ENCODE measurements at places on chromosomes 6 and 20. TPM values are rescaled to one million over a fixed set of nuclear protein-coding genes. Genes with fewer than 3 reads are reported as not detected.

The PRR18 gene
- 0.39 TPM for total RNA-seq

The BPIFA1 gene
- not detected for total RNA-seq

The RBPJL gene
- 0.43 TPM for total RNA-seq

The HRH3 gene
- 2.5 TPM for total RNA-seq

The AAR2 gene
- total RNA-seq: 38.7 TPM

The TBC1D32 gene
- 37.4 TPM for total RNA-seq

The HDGFL1 gene
- 72.5 TPM for total RNA-seq

The PHF1 gene
- total RNA-seq: 184 TPM

GRCh38 chr6:97885325-97885724, 602.3 kb upstream of the MMS22L start:
- no peak for DNase-seq

- DNase-seq: no peak
These were observed 45.9 kb upstream of the EMILIN3 start for GRCh38 chr20:41412324-41413120.

GRCh38 chr20:63032861-63033793, 26.4 kb upstream of the BHLHE23 start:
- DNase-seq: no peak

GRCh38 chr6:52381249-52381648, 19.3 kb downstream of the PAQR8 start:
- DNase-seq: no peak

- DNase-seq: peak; percentile 63
These were observed 696 bp upstream of the SUPT3H start for GRCh38 chr6:45378334-45378926.

- peak; percentile 57 for DNase-seq
These were observed 2.4 kb downstream of the TCF21 start for GRCh38 chr6:133891149-133891926.

DNA sequence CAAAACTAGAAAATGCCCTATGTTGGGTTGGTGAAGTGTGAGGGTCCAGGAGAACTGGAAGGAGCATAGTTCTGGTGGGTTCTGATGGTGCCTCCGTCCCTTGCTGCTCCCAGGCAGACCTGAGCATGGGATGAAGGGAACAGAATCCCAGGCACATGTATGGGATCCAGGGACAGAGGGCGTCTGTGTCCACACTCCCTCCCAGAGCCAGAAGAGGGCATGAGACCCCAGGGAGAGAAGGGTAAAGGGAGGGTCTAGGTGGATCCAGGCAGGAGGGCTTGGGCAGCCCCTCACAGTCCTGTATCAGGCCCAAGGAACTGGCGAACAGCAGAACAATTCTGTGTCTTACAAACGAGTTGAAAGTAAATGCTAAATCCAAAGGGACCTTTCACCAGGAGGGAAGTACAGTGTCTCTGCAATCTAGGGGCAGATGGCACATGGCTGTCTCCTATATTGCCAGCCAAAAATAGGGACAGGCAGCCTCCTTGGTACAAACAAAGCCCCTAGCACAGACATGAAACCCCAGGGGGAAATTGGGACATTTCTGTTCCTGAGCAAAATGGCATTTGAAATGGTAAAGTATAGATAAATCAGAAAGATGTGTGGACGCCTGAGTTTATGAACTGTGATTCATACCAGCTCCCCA, 2.5 kb upstream of the BPIFA1 start:
- DNase-seq: no peak

DNA sequence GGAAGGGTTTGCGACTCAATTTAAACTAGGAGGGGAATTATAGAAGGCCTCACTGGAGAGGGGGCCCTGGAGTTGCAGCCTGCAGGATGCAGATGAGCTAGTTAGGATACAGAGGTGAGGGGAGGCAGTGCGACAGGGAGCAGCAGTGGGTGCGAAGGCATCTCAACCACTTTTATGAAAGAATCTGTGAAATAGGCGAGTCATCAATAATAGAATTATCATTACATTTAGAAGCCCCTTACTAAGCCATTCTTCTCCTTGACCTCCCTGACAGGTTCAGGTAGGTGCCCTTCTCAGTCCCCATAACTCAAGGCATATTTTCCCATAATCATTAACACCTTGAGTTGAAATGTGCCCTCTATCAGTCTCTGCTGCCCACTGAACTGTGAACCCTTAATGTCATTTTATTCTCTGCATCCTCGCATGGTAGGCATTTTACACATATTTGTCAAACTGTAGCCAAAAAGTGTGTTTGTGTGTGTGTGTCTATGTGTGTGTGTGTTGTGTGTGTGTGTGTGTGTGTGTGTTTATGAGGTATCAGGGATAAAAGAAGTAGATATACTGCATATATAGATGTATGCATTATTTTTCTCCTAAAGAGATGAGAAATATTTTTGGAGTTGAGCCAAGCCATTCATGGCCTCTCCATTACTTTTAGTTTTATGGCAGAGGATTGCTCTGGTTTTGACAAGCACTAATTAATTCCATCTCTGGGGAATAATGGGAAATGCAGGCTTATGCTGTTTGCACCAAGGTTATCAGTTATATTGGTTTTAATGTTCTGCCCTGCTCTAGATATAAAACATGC, 898.8 kb downstream of the KIF16B start:
- no peak for DNase-seq

DNA sequence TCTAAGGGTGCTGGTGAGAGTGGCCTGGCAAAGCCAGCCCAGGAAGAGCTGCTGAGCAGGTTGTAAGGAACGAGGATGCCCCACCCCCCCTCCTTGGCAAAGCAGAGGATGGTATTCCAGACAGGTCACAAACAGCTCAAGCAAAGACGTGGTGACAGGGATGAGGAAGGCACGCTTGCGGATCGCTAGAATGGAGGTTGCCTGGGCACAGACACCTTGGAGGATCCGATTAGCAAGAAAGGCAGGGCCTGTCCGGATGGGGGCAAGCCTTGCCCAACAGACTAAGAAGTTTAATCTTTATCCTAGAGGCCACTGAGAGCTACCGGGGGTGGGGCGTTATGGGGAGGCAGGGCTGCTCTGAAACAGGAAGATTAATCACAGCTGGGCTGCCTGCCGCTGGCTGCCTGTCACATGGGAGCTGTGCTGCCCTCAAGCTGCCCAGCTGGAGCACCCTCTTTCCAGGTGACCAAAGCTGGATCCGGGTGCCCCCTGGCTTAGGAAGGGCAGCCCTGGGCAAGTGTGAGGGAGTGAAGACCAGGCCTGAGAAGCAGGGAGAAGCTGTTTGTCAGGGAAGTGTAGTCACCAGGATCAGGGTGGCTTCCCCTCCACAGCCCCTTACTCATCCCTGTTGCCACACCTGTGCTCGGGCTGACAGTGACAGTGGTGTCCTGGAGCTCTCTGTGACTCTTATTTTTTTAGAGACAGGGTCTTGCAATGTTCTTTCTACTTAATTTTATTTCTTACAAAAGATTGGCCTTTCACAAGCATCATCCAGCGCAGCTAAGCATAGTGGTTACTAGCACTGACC, 9.1 kb upstream of the MAPK13 start:
- no peak for DNase-seq

DNA sequence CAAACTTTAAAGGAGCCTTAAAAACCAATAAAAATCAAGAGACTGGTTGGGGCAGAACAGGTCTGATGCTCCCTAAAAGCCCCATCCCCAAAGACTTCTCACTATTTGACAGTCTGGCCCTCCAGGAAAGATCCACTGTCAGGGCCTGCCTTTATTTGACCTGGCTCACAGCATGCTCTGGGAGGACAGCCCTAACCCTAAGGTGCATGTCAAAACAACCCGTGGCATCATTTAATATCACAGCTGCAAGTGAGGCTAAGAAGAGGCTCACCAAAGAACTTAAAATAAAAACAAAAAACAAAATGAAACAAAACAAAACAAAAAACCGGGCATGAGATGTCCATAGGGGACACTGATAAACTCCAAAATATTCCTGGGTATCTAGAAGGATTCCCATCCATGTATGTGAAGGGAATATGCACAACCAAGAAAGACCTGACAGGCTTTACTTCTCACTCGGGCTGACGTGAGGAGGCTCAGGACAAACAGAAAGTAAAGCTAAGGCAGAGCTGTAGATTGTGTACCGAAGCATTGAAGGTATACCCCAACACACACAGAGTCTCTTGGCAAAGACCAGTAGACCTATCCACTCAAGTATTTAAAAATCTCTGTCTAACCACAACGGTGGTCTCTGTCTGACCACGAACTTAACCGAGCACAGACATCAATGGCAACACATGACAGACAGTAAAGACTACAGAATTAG, 57.3 kb downstream of the AHI1 start:
- DNase-seq: no peak

DNA sequence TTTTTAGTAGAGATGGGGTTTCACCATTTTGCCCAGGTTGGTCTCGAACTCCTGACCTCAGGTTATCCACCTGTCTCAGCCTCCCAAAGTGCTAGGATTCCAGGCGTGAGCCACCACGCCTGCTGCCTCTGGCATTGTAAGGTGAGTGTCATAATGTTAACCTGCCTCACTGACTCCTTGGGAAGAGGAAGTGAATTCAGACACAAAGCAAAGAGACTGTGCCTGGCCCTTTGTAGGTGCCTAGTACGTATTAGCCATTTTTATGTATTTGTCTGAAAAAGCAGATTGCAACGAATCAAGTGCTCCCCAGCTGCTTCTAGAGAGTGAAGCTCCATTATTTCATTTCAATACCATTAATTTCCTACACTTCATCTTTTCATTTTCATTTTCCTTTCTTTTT, 260.5 kb downstream of the SAMD5 start:
- DNase-seq: no peak

DNA sequence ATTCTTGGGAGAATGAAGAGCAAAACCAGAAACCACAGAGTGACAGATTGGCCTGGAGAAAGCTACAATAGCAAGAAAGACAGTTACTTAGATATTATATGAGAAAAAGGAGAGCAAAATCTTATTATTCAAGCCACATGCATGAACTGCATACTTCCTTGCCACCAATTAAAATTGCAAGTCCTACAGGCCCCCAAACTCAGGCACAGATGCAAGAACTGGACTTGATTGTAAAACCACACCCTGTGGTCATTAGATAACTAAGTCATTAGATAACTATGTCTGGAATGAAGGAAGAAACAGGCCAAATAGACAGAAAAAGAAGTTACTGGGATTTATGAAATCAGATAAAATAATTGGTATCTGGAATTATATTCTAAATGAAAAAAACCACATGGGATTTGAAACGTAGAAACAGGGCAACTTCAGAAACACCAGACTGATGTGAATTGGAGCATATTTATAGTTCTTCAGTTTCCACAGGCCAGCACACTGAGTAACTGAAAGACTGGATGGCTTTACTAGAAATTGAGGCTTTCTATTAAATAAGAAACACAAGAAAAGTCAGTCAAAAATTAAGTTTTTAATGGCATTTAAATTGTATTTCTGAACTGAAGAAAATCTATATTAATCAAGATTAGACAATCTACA, 49.4 kb upstream of the CARMIL1 start:
- no peak for DNase-seq

DNA sequence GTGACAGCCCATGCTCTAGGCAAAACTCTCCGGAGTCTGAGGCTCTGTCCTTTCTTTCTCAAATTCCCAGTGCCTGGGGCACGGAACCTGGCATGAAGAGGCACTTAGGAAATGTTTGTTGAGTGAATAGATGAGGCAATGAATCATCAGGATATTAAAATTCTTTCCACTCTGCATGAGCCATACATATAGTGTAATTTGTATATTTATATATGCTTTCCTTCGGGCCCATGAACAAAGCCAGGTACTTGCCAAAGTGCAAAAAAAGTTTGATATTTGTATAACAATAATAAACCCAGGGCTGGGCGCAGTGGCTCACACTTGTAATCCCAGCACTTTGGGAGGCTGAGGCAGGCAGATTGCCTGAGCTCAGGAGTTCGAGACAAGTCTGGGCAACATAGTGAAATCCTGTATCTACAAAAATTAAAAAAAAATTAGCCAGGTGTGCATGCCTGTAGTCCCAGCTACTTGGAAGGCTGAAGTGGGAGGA, 212.3 kb upstream of the ZNF217 start:
- DNase-seq: no peak

GRCh38 chr6:5713519-5713918, 293.2 kb downstream of the NRN1 start:
- DNase-seq: no peak

GRCh38 chr20:54475334-54476168, at the start of gene DOK5:
DOK5 (plus strand) TSS chr20:54475593; CDS start chr20:54475947, 354 bp downstream.
- peak; percentile 30 for DNase-seq

GRCh38 chr6:149461670-149462069, 23.1 kb downstream of the ZC3H12D start:
- DNase-seq: no peak

DNA sequence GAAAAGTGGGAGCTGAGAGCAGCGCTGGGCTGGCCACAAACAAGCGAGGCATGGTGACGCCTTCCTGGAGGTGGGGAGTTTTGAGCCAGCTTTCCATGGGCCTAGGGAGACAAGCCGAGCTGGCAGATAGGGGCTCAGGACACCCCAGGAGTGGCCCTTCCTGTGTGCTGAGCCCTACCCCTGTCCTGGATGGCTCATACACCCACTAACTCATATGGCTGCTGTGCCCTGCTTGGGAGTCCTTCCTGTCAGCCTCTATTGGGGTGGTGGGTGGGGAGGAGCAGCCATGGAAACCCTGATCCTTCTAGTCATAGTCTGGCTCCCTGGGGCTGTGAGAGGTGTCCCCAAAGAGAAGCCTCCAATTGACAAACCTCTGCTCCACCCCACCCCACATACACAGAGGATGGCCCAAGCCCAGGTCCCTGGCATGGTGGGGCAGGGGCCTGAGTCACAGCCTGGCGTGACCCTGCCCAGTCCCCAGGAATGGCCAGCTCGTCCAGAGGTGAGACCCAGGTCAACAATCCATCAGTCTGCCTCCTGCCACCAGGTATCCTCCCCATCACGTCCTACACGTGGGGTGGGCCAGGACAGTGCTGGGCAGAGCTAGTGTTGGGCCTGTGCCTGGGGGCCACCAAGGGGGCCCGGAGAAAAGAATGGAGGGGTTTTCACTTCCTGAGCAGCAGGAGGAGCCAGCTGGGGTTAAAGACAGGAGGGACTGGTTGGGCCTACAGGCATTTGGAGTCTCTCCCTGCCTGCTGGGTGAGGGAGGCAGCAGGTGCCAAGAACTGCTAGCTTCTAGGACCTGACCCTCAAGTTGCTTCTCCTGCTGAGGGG, 52.2 kb downstream of the MRPL14 start:
- DNase-seq: no peak

- DNase-seq: no peak
These were observed 236.8 kb upstream of the FKBP1C start for GRCh38 chr6:62974452-62974851.
